ENCODE measurements at places on chromosomes 6 and 20.

GRCh38 chr6:39818695-39819094, 26.5 kb downstream of the DAAM2 start:
- DNase-seq, result no peak

GRCh38 chr6:24522228-24523176, 27.7 kb downstream of the ALDH5A1 start:
- DNase-seq, result no peak

DNA sequence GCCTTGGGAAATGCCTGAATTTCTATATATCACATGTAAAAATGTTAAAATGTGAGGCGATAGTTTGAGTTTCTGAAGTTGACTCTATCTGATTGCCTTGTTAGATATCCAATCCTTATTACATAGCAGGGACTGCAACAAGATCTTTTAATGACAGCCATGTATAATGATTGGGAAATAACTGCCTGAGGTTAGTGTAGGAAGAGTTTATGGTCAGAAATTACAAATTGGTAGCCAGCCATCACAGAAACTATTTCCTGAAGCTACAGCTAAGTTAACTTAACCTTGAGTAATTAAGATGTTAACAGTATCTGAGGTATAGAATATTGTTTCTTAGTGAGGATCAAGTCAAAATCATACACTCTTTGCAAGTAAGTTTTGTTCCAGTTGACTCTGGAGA, 41.0 kb downstream of the AKIRIN2 start:
- no peak for DNase-seq

DNA sequence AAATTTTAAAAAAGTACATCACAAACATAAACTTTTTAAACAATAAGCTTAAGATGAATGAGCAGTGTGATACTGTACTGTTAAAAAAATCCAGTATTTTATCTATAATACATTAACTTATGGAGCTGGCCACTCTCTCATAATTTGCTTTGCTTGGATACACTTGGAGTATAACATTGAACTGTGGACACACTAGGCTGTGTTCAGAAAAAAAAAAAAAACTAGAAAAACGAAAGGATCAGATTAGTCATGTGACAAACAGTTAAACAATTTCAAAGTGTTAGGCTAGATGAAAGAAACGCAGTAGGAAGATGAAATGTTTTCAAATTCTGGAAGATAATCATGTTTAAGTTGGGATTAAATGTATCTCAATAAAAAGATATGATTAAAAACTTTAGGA, 220.0 kb downstream of the GRIK2 start:
- no peak for DNase-seq

- no peak for DNase-seq
Measured at GRCh38 chr20:43767686-43768474, 41.1 kb upstream of the GTSF1L start.

- no peak for DNase-seq
Measured at GRCh38 chr6:118748311-118749062, 97.1 kb upstream of the CEP85L start.

- DNase-seq, result no peak
Measured at GRCh38 chr6:167797011-167797471, 29.7 kb upstream of the AFDN start.

DNA sequence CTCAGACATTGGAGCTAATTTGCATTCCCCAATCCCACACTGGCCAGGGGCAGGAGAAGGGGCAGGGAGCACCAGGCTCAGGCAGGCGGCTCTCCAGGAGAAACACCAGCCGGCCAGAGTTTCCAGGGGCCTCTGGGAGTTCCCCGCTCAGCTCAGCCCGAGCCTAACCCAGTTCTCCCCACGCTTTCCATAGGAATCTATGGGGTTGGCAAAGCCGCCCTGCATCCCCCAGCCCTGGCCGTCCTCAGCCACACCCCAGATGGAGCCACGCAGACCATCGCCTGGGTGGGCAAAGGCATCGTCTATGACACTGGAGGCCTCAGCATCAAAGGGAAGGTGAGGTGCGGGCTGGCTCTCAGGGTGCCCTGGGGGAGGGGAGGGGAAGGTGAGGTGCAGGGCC, 8.2 kb downstream of the NPEPL1 start:
- DNase-seq, result no peak
